CD4-positive, alpha-beta T cell treated with Interleukin-21 for 1 hour (primary cell): ENCODE measurements at places on chromosomes 2 and 18.

GRCh38 chr2:61425605-61426155 is 45.2 kb downstream of the USP34 start:
- no peak for DNase-seq

- DNase-seq = no peak
These were observed 35.5 kb downstream of the POU3F3 start for GRCh38 chr2:104889291-104889959.

- DNase-seq = no peak
These were observed 364.0 kb downstream of the LPIN1 start for GRCh38 chr2:12110481-12110880.

- no peak for DNase-seq
These were observed 135.9 kb downstream of the CYP26B1 start for GRCh38 chr2:72011791-72012190.

- peak; percentile 64 for DNase-seq
These were observed 135.2 kb downstream of the ALPK2 start for GRCh38 chr18:58493516-58494253.

DNA sequence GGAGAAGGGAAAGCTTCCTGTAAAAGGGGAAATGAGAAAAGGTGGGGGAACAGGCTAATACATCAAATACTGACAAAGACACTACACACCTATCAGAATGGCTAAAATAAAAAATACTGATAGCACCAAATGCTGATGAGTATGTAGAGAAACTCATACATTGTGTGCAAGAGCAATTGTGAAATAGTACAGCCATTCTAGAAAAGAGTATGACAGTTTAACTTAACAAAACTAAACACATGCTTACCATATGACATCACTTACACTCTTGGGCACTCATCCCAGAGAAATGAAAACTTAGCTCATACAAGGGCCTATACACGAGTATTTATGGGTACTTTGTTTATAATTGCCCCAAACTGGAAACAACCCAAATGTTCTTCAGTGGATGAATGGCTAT is 53.4 kb downstream of the ZNF638 start:
- DNase-seq = no peak

DNA sequence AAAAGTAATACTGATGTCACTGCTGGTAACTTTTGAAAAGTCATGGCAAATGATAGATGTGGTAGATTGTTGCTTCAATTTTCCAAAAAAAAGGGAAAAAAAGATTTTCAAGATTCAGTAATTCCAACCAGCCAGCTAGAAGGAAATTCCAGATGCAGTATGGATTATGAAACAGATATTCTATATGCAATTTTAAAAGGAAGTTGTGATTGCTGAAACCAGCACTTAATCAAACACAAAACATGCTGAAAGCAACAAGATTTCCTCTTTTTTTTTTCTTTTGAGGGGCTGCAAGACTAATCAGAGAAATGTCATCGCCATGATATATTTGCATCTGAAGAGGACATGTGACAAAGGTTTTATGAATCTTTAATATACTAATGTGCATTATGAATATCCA is 5.1 kb upstream of the HNMT start:
- DNase-seq = no peak

- DNase-seq = no peak
These were observed 816.6 kb downstream of the SATB2 start for GRCh38 chr2:198641161-198641560.

DNA sequence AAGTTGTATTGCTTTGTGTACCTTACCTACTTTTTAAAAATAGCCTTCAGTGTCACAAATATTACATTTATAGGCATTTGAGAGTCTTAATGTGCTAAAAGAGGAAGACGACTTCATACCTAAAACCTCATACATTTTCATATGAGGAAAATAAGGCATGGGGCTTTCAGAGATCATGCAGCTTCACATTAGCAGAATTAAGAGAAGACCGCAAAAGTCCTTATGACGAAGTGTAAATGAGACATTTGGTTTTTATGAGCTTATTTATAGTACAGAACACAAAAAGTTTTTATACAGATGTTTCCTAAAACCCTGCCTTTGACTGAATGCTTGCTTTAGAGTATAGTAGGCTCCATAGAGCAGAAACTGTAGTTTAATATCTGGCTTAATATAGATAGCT is 10.1 kb upstream of the CCDC138 start:
- no peak for DNase-seq

DNA sequence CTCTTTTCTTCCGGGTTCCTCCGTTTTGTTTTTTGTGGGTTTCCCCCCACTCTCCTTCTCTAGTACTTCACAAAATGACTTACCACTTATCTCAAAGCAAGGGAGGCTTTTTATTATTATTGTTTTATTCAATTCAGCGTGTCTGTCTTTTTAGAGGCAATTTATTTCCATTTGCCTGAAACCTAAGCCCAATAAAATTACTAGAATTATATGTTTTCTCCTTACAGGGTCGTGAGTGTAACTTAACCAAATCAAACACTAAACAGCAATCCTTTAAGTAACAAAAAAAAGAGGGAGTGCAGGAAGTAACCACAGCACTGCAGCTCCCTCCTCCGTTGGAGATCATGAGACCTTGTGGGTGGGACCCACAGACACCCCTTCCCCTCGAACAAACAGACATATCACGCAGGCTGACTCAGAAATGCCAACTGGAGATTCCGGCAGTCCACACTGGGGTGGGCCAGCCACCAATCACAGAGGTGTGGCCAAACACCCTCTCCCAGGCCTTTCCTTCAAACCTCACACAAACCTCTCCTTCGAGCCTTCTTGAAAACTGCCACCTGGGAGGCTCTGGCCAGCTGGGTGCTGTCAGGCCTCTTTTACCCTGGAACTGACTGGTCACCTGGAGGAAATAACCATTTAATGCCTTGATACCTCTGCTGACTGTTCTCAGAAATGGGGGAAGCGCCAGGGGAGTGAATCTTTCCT is 207.1 kb upstream of the SMAD2 start:
- no peak for DNase-seq

GRCh38 chr18:31424383-31424988 is 23.1 kb upstream of the DSG3 start:
- no peak for DNase-seq

- DNase-seq = no peak
These were observed 22.1 kb downstream of the MFF start for GRCh38 chr2:227347117-227347516.

DNA sequence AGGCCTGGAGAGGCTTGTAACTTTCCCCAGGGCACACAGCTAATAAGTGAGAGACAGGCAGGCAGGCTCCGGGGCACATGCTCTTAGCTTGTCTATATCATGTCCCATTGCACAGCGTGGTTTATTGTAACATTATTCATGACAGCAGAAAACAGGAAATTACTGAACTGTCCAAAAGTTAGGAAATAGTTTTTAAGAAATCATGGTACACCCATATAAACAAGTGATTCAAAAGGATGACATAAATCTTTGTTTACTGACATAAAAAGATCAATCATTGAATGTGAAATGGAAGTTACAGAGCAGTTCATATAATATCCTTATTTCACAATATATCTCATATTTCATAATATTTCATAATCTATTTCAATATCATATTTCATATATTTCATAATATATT is 34.3 kb upstream of the TXNDC2 start:
- DNase-seq = no peak

- no peak for DNase-seq
These were observed 187.6 kb upstream of the NRP2 start for GRCh38 chr2:205494537-205495235.

- DNase-seq = no peak
These were observed 5.7 kb downstream of the IL1B start for GRCh38 chr2:112830682-112831512.

DNA sequence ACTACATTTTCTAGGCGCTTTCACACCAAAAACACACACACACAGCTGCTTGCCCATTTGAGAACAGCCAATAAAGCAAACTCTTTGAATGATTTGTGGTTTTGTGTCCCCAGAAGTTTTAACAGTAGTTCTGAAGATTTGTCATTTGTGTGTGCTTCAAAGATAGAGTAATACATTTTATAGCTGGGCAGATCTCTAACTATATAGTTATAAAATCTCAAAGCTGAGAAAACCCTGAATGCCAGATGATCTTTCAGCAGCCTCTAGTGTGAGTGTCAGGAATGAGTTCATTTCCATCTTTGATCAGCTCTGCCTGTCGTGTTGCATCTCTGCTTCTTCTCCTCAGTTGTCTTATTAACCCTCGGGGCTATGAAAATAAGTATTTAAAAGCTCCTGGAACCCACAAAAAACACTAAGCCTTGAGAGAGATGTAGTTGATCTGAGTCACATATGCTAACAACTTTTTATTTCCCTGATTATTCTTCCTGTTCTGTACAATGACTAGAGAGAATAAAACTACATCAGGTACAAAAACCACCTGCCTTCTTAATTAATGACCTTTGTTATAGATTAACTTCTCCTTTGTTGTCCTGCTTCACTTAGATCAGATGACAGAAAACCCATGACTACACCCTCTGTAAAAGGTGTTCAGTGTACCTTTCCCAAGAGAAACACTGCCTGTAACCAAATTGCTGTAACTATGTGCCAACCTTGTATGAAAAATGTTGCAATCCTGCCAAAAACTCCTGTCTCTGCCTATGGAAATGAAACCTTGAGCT is 30.0 kb upstream of the SLC3A1 start:
- no peak for DNase-seq

DNA sequence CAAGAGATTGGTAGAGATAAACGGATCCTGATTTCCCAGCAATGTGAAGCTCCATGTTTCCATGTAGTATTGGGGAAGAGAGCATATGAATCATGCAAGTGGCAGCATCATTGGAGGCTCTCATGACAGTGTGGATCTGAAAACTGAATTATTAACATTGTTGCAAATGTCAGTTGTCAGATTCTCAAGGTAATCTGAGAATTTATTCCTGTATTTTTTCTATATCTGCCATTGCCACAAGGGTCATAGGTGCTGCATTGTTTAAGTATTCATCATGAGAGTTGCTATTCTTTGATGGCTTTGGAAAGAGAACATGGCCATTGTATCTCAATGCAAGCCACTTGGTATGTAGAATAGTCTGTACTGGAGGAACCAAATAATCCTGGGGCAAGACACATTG is 1217.0 kb upstream of the ZEB2 start:
- DNase-seq = no peak

DNA sequence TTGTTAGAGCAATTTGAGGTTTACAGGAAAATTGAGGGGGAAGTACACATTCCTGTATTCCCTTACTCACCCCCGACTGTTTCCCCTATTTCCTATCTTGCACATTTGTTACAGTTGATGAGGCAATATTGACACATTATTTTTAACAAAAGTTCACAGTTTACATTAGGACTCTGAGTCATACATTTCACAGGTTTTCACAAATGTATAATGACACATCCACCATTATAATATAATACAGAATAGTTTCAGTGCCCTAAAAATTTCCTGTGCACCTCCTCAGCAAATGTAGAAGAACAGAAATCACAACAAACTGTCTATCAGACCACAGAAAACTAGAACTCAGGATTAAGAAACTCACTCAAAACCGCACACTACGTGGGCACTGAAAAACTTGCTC is 160.6 kb upstream of the RMP24 start:
- no peak for DNase-seq

- DNase-seq = peak; percentile 32
These were observed 25.6 kb downstream of the ZNF407 start for GRCh38 chr18:74623047-74623816.

GRCh38 chr2:133936601-133937000 is 317.3 kb upstream of the MGAT5 start:
- no peak for DNase-seq
